ENCODE measurements at places on chromosomes 3 and 15.

DNA sequence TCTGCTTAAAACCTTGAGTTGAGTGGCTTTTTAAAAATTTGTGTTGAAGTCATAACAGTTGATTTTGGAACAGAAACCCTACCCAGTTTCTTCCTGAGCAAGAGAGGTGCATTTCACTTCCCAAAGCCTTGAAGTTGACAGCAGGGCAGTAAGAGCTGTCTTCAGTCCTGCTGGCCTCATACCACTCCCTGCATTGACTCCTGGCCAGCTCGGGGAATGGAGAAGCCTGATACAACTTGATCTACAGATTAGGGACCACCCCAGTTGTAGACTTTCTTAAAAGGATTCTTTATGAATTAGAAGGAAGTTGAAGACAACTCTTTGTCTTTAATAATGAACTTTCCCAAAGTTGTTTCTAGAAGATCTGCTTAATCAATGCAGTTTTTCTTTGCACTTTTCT is 90.6 kb upstream of the FLNB start:
- no peak for DNase-seq

GRCh38 chr3:50411229-50411628 is 51.9 kb upstream of the TMEM115 start:
- DNase-seq = no peak

GRCh38 chr3:59093521-59093920 is 43.7 kb upstream of the CFAP20DC start:
- no peak for DNase-seq

DNA sequence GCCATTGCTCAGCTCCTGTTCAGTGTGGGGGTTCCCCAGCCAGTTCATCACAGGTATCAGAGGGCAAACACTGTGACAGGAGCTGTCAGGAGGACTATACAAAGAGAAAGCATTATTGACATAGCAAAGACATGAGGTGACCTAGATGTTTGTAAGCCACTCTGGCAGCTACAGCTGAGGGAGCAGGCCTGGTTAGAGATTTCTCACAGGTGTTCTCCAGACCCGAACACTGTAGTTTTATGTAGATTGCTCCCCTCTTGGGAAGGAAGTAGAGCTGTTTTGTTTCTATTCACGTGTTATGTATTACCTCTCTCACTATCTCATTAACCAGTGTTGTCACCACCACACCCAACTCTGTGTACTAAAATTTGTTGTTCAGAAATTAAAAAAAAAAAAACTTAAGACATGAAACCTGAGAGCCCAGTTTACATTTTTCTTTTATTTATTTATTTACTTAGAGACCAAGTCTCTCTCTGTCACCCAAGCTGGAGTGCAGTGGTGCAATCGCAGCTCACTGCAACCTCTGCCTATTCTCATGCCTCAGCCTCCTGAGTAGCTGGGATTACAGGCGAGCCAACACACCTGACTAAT is 123.7 kb downstream of the RBPMS2 start:
- DNase-seq = no peak

- DNase-seq = no peak
These were observed 7.5 kb downstream of the GNB5 start for GRCh38 chr15:52183562-52184173.

- no peak for DNase-seq
These were observed 59.7 kb upstream of the KBTBD8 start for GRCh38 chr3:66938338-66938963.

GRCh38 chr15:37652646-37653417 is 281.6 kb upstream of the TMCO5A start:
- DNase-seq = no peak

DNA sequence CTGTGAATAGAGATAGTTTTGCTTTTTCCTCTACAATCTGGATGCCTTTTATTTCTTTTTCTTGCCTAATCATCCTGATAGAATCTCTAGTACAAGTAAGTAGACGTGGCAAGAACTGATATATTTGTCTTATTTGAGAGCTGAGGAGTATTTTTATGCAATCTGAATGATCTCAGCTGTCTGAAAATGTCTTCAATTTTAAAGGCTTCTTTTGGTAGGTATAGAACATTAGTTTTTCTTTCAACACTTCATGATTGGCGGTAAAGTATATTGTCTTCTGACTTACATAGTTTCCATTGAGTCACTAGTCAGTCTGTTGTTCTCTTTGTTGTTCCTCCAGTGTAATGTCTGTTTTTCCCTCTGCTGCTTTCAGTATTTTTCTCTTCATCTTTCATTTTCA is 31.3 kb downstream of the MGA start:
- DNase-seq = no peak

GRCh38 chr15:84653910-84654688 is at the start of gene WDR73:
TSS of gene WDR73 (minus strand) at chr15:84654283. CDS start at chr15:84654274, 9 bp downstream.
- DNase-seq = peak; percentile 92

DNA sequence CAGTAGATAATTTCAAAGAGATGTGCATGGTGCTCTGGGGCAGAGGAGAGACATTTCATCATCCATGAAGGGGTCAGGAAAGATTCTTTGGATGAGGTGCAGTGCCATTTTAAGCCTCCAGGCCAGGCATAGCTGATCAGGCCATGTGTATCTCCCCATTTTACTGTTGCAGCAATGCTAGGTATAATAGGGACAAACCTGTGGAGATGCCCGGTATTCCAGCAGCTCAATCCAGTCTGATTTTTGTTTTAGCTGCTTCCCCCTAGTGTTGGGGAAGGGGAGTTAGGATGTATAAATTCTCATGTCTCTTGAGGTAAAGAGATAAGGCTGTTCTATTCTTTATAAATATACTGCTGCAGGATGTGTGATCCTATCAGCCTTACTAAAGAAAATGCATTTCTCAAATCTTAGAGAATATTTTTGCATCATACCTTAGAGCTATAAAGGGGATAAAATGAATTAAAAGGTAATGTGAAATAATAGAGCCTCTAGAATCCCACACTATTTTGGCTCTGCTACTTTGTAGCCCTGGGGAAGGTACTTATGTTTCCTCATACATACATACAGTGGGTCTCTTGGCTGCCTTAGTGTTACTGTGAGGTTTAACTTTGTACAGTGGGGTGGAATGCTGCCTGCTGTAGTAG is 5.2 kb downstream of the CDV3 start:
- DNase-seq = no peak

- no peak for DNase-seq
These were observed 3.5 kb upstream of the FYTTD1 start for GRCh38 chr3:197746209-197746608.
